Lung (tissue), 17 donors: ENCODE measurements at places on chromosomes 3 and 15. TPM values are rescaled to one million over a fixed set of nuclear protein-coding genes. Genes with fewer than 3 reads are reported as not detected.

AHSG gene
- polyA plus RNA-seq, result 0.03 TPM

STT3B gene
- 39.3 TPM for polyA plus RNA-seq

WDR72 gene
- 0.10 TPM for polyA plus RNA-seq

TNFAIP8L3 gene
- 3.7 TPM for polyA plus RNA-seq

DNA sequence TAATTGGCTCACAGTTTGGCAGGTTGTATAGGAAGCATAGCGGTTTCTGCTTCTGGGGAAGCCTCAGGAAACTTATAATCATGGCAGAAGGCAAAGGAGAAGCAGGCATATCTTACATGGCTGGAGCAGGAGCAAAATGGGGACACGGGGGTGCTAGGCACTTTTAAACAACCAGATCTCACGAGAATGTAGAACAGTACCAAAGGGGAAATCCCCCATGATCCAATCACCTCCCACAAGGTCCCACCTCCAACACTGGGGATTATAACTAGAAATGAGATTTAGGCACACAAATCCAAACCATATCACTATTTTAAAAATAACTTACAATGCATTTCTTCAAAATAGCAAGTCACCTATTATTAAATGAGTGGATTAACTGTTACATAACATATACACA lies 47.1 kb upstream of the ANKRD28 start:
- H3K4me1 ChIP-seq, result no peaks in the 10 kb centered on the region
- no peak overlapping the region for H3K4me3 ChIP-seq
- no peak overlapping the region for H3K27ac ChIP-seq
- no peak for DNase-seq
- H3K27me3 ChIP-seq, result no peaks in the 10 kb centered on the region
